ENCODE measurements at places on chromosomes 11 and 22.

GRCh38 chr22:21938071-21938822 lies 14.4 kb downstream of the PPM1F start:
- peak; percentile 96 for DNase-seq

DNA sequence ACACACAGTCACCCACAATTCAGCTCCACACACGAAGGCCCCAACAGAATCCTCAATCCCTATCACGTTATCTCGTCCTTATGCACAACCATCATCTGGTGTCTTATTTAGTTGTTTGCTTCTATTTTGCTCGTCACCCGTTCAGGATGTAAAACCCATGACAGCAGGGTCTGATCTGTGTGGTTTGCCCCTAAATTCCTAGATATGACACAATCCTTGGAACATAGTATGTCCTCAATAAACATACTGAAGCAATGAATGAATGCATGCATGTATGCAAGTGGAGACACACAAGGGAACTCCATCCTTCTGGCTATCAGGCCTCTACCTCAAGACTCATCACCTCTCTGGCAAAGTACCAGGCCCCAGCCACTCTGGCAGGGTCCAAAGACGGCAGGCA lies 20.2 kb downstream of the STARD10 start:
- DNase-seq: no peak

DNA sequence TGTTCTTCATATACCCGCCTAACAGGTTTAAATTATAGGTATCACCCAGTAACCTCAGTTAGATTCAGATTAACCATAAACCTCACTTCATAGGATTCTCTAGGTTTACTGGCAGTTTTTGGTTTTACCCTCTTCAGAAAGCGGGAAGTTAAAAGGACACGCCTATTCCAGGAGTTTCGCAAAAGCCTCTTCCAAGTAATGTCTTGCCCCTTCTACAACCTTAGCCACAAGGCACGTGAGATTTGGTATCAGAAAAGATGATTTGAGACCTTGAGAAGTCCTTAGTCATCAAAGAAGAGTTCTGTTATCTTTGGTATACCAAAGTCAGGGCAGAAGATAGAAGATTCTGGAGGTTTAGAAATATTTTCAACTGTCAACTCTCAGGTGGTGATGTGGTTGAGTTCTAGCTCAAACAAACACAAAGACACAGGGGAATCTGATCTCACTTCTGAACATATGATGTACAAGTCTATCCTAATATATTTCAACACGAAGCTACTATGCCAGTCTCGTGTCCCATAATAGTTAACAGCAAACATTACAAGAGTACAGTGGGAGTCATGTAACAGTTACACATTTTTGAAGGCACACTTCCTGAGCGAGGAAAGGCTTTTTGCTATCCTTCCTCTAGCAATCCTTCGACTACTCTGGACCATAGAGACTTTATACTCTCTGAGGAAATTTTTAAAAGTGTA lies 103.5 kb downstream of the USP35 start:
- DNase-seq: no peak

DNA sequence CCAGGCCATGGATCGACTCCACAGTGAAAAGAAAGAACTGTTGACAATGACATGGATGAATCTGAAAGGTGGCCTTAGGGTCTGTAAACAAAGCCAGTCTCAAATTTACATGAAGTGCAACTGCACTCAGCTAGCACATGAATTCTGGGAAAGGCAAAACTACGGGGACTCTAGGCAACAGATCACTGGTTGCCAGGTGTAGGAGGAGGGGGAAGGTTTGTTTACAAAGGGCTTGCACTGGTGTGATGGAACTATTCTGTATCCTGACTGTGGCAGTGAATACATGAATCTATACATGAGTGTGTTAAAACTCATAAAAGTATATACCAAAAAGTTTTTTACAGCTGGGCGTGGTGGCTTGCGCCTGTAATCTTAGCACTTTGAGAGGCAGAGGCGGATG lies 27.3 kb downstream of the ALX4 start:
- no peak for DNase-seq

- no peak for DNase-seq
These were observed 20.2 kb upstream of the PRDM10 start for GRCh38 chr11:130022799-130023198.

GRCh38 chr22:36347094-36347493 lies 40.7 kb downstream of the MYH9 start:
- DNase-seq: no peak

- no peak for DNase-seq
These were observed 2.7 kb downstream of the TENM4 start for GRCh38 chr11:79437981-79438630.

- DNase-seq: no peak
These were observed 142.3 kb upstream of the TBCEL start for GRCh38 chr11:120881596-120881995.

- no peak for DNase-seq
These were observed 24.5 kb downstream of the DUSP8 start for GRCh38 chr11:1547467-1548098.

DNA sequence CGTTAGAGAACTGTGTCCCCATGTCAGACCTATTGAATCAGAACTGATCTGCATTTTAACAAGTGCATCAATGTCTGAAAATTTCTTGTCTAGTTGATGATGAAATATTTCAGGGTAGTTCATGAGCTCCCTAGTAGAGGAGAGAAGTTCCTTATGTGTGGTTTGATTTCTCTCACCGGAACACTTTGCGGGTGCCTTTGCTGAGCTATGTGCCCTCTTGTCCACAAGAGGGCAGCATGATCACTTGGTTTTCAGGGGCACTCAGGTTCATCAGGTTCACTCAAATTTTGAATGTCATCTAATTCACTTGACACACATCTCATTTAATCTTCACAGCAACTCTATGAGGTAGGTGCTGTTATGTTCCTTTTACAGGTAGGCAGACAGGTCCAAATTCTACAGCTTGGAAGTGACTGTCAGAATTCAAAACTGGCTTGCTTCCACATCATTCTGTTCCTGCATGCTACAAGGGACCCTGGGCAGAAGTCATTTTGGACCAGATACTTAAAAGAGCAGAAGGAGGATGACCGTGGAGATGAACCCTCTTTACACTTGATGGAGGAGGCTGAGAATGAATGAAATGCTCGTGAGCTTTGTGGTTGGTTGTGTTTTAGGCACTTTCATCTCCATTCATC lies 55.6 kb downstream of the P4HA3 start:
- peak; percentile 41 for DNase-seq

DNA sequence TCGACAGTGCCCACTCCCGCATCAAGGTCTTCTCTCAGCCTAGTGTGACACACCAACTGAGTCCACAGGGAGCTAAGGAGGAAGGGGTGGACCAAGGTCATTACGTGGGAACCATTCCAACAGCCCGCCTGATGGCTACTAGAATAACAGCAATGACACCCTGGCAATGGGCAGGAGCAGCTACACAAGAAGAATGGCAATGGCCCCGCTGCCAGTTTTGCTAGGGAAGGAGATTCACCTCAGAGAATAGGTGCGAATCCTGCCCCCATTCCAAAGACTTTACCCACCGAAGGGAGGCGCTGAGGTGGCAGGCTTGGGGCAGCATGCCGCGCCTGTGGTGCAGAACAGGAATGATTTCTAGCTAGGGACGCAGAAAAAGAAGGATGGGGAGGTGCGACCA lies 9.1 kb downstream of the WT1 start:
- DNase-seq: no peak

- DNase-seq: no peak
These were observed 9.3 kb upstream of the LRP5 start for GRCh38 chr11:68303083-68303482.

DNA sequence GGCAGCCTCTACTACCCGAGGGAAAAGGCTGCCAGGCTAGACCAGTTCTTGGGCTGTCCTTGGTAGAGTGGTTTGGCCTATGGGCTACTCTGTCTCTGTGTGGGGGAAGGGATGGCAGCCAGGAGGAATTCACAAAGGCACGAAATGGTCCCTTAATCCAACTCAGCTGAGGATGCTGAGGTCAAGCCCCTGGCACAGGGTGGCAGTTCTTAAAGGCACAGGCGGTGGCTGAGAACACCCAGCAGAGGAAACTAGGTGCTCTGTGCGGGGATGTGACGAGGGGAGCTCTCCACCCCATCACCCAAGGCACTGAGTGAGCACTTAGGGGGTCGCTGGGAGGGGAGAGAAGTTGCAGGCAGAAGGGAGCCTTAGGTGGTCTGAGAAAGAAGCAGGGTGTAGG lies at the start of gene MFRP:
MFRP (minus strand) TSS at position 101 of the 400 bp plus-strand sequence. CDS start 192 bp downstream, outside the sequence.
- DNase-seq: no peak

GRCh38 chr11:8707541-8708191 lies 25.1 kb downstream of the RPL27A start:
- DNase-seq: no peak

DNA sequence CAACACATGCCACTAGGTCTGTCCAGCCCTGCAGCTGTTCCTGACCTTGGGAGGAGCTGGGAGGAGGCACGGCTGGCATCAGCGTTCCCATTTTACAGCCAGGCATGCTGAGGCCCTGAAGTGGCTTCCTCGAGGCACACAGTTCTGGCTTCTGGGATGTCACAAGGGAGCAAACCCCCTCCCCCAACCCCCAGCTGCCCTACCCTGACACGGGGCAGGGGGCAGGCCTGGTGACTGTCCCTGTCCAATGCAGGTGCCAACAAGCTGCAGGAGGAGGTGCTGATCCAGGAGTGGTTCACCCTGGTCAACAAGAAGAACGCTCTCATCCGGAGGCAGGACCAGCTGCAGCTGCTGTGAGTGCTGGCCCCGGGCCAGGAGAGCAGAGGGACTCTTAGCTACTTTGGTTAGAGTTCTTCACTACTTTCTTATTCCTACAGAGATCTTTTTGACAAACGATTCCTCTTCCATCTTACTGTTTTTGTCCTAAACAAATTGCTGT lies 5.3 kb downstream of the KCNK7 start:
- no peak for DNase-seq

GRCh38 chr11:65227879-65228278 lies 33.9 kb upstream of the POLA2 start:
- no peak for DNase-seq

DNA sequence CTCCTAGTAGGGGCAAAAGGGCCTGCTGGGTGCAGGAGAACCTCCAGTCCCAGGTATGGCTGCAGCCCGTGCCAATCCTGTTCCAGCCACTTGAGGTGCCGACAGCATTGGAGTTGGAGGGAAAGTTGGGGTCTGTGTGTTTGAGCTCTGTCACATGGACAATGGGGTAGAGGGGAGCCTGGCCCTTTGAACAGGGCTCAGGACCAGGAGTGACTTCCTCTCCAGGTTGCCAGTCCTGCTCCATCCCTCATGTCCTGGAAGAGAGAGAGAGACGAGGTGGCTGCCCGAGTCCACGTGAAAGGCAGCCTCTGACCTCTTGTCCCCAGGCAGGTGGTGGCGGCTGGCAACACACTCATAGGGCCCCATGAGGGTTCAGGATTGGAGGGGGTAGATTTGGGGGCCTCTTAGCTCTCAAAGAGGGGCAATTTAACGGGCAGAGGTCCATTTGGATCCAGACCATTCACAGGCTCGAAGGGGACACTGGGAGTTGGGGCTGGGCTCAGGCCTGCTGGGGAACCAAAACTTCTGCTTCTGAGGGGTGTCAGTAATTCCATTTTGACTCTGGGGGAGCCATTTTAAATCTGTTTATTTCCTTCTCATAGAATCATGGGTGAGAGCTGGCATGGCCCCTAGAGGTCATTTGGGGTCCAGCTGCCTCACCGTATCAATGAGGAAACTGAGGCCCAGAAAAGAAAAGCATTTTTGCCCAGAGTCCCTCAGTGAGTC lies 4.1 kb downstream of the ADORA2A start:
- DNase-seq: no peak

DNA sequence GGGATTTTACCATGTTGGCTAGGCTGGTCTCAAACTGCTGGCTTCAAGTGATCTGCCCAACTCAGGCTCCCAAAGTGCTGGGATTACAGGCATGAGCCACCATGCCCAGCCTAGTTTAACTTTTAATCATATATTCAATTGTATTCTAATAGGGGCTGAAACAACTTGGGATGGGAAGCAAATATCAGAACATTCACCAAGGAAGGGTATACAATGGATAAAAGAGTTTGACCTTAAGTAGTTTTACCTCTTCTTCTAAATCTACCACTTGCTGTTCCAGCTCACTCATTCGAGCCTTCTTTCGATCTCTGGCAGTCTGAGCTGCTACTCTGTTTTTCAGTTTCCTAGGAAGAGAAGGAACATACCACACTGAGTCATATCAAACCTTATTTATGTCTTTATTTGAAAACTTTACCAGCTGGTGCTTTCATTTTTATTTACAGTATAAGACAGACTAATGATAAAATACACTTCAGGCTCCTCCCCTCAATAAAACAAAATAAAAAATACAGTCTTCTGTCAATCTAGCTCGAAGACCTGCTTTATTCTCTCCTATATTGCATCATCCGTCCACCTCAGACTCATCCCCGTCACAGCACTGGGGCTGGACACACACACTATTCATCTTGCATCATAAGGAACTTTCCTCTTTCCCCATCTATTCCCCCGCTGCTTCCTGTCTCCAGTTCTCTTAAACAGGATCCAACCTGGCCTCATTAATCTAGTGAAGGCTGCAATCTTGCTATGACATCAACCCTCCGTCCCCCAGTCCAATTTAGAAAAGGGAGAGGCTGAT lies 1.4 kb downstream of the XBP1 start:
- peak; percentile 24 for DNase-seq

GRCh38 chr22:23908587-23909205 lies 14.5 kb downstream of the MIF start:
- no peak for DNase-seq

- no peak for DNase-seq
These were observed 6.8 kb upstream of the CREB3L1 start for GRCh38 chr11:46270684-46271083.

GRCh38 chr11:100855466-100856067 lies 168.5 kb downstream of the ARHGAP42 start:
- DNase-seq: no peak

GRCh38 chr11:118343248-118343647 lies 743 bp upstream of the CD3D start:
- no peak for DNase-seq

DNA sequence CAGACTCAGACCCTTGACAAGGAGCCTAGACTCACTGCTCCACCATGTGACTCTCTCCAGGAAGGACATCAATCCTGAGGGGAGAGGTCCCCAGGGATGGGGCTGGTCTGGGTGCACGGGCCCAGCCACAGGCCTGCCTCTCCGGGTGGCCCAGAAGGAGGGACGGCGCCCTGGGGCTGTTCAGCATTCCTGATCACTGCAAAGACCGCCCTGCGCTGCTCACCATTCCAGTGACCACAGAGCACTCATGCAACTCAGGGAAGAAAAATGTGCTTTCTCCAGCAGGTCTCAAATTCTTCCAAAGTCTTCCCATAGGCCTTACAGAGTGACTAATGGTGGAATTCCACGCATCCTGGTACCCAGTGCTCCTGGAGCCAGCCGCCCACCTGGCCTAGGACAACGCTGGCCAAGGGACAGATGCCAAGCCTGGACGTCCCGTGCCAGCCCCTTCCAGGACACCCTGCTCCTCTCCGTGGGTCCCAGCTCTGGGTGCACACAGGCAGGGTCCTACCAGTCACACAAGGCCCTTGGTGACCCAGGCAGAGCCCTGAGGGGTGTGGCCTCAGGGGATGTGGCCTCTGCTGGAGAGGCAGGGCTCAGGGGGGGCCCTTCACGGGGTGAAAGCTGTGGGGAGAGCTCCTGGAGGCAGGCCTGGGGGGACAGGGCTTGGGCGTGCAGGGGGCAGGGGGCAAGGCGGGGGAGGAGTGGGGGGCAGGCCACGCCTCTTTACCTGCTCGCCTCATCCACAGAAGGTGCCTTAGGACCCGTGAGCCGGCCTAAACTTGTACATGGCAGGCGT lies 178.8 kb downstream of the IGLL1 start:
- no peak for DNase-seq

- no peak for DNase-seq
These were observed 20.2 kb downstream of the FOLR3 start for GRCh38 chr11:72155751-72156150.

All from stimulated activated CD4-positive, alpha-beta T cell treated with anti-CD3 and anti-CD28 coated beads, Interleukin-2, amount 100 ng/mL, for 48 hours (primary cell).